ENCODE measurements at places on chromosomes 3 and 15.

DNA sequence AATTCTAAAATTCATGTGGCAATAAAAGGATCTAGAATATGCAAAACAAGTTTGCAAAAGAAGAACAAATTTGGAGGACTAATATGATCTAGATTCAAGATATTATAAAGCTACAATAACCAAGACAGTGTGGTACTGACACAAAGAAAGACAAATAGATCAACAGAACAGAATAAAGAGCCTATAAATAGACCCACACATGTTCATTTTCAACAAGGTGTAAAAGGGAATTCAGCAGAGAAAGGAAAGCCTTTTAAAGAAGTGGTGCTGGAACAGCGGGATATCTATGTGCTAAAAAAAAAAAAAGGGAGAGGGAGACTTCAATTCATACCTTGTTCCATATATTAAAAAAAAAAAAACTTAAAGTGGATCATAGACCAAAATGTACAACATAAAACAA lies 149.0 kb downstream of the WDR76 start:
- no peak for ATAC-seq

GRCh38 chr15:68264282-68264681 lies 13.3 kb upstream of the FEM1B start:
- no peak for ATAC-seq

DNA sequence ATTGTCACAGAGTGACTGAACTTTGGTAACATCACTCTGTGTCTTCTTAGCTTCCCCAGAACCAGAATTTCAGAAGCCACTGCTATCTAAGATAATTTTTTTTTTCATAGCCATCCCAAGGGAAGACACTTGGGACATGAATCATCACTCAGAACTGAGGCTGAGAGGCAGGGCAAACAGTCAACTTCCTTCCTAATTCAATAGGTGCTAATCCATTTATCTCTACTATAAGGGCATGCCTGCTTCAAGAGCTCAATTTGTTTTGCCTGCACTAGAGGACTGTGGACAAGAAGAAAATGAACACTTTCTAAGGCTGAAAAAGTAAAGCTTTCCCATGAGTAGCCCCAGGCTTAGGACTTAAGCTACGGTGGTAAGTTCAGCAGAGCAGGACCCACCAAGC lies 56.7 kb upstream of the MYRIP start:
- ATAC-seq, result peak; percentile 90

DNA sequence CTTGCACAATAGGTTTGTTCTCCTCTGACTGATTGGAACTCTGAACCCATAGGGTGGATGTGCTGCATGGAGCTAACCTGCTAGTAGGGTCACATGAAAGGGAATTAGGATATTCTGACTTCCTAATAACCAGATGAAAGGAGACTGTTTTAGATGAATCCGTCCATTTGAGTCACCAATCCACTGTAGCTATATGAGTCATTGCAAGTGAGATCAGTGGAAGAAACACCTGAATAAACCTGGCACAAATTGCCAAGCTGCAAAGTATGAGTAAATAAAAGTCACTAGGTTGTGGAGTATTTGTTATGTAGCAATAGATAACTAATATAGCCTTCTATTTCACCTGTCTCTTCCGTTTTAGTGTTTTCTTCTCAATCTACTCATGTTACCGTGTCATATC lies 584.4 kb downstream of the PDCD6IP start:
- ATAC-seq, result no peak

GRCh38 chr3:32371461-32372212 lies 20.0 kb upstream of the CMTM7 start:
- ATAC-seq, result no peak

DNA sequence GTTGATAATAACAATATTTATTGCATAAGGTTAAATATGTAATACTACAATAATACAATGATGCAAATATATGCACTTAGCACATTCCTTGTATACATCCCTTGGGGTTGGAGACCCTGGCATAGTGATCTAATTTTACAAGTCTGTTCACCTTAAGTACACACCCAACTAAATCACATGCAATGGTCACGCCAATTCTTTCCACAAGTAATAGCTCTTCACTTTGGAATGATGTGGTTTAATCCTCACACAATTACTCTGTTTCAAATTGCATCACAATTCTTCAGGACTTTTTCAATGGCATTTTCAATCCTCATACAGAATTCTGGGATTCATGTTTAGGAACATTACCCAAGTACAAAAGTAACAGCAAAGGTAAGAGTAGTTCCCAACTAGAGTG lies 27.3 kb upstream of the SPRED1 start:
- ATAC-seq, result no peak

- ATAC-seq, result no peak
These were observed 475.2 kb upstream of the TGFBR2 start for GRCh38 chr3:30131191-30131590.

DNA sequence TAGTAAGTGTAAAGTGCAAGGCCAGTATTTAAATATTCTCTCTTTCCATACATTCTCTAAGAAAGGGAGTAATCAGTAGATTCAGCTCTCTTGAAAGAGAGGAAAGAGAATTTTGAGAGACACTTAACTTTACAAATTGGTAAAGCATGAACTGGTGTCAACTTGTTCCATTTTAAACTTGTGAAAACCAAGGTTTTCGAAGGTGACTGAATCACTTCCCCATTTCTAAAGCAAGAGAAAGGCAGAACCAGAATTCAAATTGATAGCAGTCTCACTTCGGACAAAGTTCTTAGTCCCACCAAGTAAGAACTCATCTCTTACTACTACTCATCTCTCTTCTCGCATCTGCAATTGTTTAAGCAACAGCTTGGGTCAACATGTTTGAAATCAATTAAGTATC lies 22.4 kb downstream of the TJP1 start:
- ATAC-seq, result no peak

- no peak for ATAC-seq
These were observed 388.7 kb upstream of the RGMA start for GRCh38 chr15:93477721-93478120.

- ATAC-seq, result peak; percentile 87
These were observed 174.0 kb upstream of the PRICKLE2 start for GRCh38 chr3:64399205-64399800.

DNA sequence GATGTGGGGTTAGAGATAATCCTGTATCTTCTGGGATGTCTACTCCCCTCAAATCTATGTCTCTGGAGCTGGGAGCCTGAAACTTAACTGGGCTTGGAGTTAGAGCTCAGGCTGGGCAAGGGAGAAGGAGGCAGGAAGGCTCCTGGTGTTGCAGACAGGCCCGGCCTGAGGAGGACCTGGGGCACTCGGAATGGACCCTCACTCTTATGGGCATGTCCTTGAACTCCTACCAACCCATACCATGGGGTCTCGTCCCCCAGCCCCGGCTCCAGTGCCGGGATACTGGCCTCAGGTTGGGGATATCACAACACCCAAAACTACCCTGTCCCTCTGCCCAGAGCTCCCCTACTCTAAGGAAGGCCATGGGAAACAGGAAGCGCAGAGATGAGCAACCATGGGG lies 45.2 kb downstream of the SCN5A start:
- no peak for ATAC-seq

DNA sequence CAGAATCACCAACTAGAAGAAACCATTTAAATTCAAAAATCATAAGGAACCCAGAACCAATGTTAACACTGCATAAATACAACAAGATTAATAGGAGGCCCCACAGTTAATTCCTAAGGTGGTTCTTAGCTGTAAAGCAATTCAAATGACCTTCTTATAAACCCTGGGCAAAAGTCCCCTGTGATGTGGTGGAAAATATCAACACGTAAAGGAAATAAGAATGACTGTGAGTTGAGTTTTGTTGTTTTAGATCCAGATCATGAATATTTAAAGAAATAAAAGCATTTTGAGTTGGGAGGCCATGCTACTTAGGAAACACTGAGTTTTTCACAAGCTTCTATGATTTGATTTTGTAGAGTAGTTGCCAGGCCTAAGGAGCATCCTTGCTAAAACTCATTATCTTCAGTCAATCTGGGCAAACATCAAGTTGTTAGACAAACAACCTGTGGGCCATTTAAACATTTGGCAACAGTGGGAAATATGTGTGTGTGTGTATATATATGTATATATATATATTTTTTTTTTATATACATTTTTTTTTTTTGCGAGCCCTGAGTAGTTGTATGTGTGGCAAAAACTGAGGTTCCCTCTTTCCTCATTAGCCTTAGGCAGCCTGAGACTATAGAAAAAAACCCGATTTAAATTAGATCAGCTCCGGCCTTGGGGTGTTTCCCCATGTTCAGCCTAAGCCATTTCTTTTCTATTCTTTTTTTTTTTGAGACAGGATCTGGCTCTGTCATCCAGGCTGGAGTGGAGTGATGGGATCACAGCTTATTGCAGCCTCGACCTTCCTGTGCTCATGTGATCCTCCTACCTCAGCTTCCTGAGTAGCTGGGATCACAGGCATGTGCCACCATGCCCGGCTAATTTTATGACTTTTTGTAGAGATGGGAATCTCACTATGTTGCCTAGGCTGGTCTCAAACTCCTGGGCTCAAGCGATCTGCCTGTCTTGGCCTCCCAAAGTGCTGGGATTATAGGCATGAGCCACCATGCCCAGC lies 8.0 kb upstream of the PXK start:
- ATAC-seq, result no peak

DNA sequence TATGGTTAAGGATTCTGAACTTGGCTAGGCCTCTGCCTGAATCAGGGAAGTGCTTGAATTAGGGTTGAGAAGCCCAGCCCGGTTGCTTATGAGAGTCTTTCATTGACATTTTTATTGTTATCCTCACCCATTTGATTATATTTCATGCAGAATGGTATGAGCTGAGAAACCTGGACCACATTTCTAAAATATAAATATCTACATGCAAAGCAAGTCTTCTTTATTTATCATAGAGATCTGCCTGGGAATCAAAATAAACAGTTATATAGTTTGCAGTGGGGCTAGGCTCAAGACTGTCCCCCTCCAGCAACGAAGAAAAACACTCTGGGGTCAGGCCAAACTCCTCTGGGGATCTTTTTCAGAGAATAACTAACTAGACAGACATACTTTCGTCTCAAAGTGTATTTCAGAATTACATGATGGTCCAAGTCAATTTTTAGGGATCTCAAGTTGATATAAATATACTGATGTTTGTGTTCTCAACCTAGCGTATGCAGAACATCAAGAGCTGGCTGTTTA lies 675.4 kb upstream of the NR2F2 start:
- ATAC-seq, result no peak

DNA sequence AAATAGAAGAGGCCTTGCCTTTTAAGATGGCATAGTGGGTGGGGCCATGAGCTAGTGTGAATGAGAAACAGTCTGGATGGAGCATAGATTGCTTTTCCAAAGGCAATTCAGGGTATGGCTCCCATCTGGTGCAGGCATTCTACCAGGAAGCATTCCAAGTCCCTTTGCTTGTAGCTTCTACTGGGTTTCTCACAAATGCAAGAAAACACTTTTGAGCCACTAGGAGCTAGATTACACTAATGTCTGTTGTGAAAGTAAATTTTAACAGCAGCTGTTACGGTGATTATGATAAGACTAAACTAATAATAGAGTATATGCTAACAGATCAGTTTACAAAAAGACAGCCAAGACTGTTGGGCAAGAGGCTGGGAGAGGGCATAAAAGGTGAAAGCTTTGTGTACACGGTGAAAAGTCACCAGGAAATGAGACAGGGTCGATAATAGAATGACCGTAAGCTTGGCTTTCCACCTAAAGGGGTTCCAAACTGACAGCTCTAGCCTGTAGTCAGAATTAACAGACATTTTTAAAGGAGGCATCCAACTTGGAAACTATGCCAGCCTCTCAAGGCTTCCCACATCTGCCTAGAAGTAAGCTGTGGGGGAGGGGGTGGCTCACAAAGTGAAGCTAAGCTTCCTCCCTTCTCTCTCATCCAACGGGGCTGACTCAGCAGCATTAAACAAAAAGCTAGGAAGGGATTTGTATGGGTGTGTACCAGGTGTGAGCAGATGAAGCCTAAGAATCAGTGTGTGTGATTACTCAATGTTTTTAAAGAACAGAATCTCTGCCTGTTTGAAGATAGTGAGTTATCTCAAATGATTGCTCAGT lies 61.1 kb upstream of the GPD1L start:
- ATAC-seq, result no peak

DNA sequence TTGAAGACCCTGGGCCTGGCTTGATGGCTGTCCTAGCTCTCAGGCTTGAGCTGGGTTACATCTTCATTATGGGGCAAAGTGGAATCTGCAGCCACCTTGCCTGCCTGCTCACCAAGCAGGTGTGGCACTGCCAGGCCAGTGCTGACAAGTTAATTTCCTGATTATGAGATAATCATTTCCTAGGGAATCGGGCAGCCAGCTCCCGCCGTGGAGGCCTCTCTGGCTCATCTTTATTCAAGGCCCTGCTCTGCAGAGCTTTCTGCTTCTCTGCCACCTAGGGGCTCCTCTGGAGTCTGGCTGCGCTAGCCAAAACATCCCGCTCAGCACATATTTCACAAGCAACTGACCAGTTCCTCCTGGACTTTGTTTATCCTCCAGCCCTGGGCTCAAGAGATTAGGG lies 9.9 kb downstream of the LOXL1 start:
- ATAC-seq, result peak; percentile 37

DNA sequence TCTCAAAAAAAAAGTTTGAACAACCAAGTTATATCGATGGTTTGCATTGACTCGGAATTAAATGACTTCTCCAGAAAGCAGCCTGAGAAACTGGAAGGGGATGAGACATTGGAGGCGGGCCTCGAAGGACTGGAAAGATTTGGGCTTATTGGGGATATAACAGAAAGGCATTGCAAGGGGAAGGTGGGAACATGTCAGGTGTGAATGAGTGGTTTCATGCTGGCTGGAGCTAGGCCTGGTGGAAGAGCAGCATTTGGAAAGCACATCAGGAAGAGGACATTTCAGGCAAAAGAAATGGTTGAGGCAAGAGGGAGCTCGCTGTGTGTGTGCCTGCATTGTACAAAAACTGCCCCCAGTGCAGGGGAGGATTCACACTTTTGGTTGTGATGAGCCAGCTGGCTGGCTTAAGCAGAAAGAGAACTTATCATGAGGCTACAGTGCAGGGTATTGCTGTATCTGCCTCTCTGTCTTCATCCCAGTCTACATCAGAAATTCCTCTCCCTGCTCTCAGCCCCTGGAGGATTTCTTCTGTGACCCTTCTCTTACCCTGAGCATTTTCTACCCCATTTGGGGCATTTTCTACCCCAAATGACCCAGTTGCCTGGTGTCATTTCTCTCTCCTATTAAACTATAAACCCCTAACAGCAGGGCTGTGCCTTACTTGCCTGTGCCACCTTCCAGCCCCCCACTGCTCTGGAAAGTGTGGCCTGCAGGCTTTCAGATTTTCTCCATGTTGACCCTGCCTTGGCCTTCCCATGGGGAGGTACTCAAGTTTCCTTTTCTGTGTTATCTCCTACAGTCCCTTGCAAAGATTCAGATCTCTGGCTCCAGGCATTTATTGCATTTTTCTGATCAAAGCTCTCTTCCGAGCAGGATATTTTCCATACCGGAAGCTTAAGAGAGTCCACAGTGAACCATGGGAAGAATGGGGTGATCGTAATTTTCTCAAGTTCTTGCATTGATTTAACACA lies 64.4 kb upstream of the FLNB start:
- peak; percentile 53 for ATAC-seq

- no peak for ATAC-seq
These were observed 666.7 kb upstream of the NAALADL2 start for GRCh38 chr3:174192471-174192870.

DNA sequence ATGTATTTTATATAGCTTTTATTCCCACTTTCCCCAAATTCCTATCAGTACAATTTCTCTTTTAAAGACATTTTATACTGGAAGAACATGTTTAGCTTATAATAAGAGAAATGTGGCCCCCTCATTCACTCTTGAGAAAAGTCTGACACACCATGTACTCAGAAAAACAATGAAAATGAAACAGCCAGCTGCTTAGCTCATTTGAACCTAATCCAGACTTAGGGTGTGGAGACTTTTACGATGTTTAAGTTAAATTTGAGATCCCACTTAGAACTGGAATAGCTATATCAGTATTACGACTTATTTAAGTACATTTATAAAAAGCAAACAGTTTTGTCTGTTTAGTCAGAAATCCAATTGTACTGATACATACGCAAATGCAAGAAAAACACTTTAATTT lies 252.3 kb upstream of the ARRDC4 start:
- ATAC-seq, result no peak

Data from SK-N-SH treated with all-trans-retinoic acid at 6 μM for 48 hours (cell line).